CD8-positive, alpha-beta memory T cell (primary cell): ENCODE measurements at places on chromosomes 13 and 19.

DNA sequence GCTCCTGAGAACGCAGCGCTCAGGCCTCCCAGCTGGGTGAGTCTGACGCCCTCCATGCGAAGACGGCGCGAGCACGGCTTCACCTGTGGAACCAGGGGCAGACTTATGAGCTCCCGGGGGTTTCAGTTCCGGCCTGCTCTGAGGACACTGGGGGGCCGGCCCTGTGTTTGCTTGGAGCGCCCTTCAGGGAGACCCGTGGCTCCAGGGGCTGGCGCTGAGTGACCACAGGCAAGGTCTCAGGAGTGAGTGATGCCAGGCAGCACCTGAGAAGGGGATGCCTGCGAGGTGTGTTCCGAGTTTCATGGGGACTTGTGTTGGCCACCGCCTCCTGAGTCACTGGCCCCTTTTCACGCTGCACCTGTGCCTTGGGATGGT lies 4.5 kb downstream of the MCF2L start:
- no peak for DNase-seq

GRCh38 chr13:100789968-100790367 lies 115.4 kb upstream of the TMTC4 start:
- DNase-seq, result no peak

DNA sequence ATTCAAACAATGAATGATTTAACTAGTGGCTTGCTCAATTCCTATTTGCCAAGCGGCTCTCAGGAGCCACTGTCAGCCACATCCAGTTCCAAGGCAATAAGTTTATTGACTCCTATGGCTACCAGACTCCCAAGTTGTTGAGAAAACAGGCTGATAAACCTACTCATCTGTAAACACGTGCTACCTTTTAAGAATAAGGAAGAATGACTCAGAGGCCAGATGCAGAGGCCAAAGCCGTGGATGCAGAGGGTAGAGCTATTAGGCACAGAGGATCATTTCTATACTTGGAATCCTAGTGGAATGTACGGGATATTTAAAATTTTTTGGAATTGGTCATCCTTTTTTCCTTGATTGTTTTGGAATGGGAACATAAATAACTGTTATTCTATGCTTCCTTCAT lies 1921.1 kb downstream of the OLFM4 start:
- no peak for DNase-seq

GRCh38 chr19:40225440-40226305 lies 816 bp downstream of the CCNP start:
- no peak for DNase-seq

- DNase-seq, result no peak
Measured at GRCh38 chr19:43078311-43078710, 4.2 kb downstream of the PSG2 start.

DNA sequence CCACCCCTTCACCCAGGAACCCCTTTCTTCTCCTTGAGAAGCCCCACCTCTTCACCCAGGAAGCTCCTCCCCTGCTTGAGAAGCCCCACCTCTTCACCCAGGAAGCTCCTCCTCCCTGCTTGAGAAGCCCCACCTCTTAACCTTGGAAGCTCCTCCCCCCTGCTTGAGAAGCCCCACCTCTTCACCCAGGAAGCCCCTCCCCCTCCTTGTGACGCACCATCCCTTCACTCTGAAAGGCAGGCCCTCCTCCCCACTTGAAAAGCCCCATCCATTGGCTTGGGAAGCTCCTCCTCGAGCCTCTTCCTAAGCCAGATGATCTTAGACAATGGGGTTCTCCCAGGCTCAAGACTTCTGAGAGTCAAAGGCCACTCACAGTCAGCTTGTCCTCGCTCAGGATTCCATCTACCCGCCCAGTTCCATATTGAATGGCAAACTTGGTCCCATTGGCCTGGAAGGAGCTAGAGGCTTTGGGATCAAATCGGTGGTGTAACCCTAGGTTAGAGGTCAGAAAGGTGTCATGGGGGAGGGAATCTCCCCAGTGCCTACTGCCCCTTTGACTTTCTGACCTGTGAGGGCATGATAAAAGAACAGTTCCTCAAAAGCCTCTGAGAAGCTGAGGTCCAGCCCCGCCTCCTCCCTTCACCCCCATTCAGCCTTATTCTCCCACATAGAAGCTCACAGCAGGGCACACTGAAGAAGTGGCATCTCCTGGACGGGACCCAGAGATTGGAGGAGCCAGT lies 4.0 kb downstream of the NAPSA start:
- DNase-seq, result no peak

- DNase-seq, result no peak
Measured at GRCh38 chr13:88042489-88042888, 371.3 kb downstream of the SLITRK5 start.

- no peak for DNase-seq
Measured at GRCh38 chr19:31350693-31351055, 1.4 kb upstream of the TSHZ3 start.
